ENCODE measurements at places on chromosomes 2 and 18.

DNA sequence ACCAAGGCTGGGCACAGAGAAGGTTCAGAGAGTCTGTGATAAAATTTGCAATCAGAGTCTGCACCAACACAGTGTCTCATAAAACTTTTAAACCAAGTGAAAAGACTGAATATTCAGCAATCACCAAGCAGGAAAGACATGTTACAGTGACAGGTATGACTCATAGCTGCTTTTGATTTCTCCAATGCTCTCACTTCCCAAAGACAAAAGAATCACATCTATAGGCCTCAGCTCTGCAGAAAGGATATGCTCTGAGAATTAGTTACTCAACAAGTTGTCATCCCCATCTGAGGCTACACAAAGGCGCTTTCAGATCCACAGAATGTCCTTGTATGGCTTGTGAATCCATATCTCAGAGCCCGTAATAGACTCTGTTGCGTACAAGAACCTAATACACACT, 92.5 kb downstream of the KCNF1 start:
- no peak for DNase-seq

DNA sequence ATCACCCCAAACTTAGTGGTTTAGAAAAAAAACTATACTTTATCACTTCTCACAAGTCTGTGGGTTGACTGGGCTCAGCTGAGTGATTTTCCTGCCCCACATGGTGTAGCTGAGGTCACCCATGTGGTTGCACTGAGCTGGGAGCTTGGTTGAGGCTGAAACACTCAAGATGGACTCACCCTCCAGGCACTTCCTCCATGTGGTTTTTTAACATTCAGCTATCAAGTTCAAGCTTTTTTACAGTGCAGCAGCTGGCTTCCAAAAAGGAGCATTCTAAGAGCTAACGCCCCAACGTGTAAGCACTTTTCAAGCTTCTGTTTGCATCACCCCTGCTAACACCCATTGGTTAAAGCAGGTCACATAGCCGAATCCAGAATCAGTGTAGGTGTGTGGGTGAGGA, 105.9 kb upstream of the CREB1 start:
- peak; percentile 70 for DNase-seq

GRCh38 chr2:8285081-8285480, 396.8 kb upstream of the ID2 start:
- peak; percentile 19 for DNase-seq

DNA sequence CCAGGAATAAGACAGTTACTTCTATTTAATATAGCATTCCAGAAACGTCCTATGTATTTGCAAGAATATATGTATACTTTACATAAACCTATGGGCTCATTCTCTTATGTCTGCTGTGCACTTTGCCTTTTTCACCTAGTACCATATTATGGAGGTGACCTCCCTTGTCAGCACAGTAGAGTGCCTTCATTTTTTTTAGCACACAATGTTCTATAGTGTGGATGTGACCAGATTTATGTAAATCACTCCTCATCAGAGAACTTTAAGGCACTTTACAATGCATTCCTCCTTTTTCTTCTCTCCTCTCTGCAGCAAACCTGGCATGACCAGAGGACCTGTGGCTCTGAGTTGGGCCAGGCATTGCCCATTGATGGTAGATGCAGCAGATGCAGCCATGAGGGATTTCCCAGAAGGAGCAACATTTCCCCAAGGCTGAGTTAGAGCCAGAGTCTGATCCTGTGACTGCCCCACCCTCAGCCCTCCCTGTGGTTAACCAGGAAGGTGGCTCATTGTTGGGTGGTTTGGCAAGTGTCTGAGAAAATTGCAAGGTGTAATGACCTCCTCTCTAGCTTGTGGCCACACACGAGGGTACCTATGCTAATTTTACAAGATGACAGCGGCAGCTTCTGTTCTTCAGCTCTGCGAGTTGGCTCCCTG, 76.5 kb upstream of the DLX2 start:
- DNase-seq, result no peak

GRCh38 chr2:238183821-238184220, 19.7 kb downstream of the ILKAP start:
- no peak for DNase-seq

GRCh38 chr2:54444503-54444902, 11.6 kb upstream of the SPTBN1 start:
- DNase-seq, result no peak

DNA sequence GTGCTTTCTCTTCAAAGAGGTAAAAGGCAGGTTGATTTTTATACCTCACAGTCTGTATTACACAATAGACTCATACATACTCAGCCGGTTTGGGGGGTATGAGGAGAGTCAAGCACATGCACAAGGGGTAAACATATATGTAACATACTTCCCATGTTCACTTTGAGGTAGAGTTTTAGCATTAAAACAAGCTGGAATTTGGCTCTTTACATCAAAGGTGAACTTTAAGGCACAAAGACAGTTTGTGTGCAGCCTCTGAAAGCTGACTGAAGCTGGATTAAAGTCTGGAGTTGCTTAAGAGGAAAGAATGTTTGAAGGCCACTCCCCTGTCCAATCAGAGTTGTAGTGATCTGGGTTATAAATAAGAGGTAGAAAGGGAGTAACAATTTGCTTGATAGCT, 282.0 kb downstream of the DPP10 start:
- DNase-seq, result no peak

DNA sequence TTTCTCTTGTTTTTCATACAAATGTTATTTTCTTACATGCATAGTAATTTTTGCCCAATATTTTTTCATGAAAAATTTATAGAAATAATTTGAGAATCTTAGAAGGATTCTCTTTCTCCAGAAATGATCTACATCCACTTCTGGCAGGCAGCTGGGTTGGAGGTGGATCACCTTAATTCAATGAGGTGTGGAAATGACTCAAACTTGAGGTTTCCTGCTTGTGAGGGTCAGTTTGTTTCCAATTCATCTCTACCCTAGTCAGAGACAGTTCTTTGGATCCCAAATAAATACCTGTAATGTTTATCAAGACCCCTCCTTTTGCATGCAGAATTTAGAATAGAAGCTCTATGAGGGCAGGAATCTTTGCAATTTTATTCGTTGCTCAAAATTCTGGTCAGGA, 35.0 kb upstream of the DYNAP start:
- no peak for DNase-seq

DNA sequence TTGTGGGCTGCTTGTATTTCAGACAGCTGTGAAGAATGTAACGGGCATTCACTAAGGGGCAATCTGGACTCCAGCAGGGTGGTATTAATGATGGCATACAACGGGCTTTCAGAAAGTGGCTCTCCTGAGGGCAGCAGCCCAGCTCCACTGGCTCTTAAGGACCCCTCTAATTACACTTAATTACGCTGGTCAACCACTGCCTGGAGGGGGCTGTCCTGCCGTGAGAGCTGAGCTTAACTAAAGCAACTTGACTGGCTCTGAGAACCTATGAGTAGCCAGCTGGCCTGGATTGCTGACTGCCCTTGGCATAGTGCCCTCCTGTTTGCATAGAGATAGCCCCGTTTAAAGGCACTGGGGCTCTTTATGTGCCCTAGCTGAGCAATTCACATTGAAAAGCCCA, 3.8 kb downstream of the LIPG start:
- no peak for DNase-seq

- no peak for DNase-seq
These were observed 797.4 kb downstream of the CNTNAP5 start for GRCh38 chr2:124822516-124822915.

- DNase-seq, result no peak
These were observed 75.4 kb upstream of the MAP2 start for GRCh38 chr2:209348433-209348832.

DNA sequence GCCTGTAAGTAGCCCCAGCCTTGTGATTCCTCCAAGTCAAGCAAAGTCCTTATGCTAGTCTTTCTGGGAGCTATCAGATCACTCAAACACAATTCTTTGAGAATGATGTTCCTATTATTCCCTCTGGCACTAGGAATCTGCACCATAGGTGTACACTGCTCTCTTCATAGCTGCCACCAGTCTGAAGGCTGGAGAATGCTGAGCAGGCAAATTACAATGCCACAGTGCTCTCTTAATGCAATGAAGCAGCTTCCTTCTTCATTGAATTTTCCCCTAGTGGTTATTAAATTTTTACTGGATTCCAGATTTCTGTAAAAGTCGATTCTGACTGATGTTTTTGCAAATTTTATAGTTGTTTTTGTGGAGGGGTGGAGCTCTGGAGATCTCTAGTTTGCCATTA, 84.8 kb downstream of the CCDC178 start:
- DNase-seq, result no peak

- DNase-seq, result no peak
These were observed 64.8 kb downstream of the COX7A2L start for GRCh38 chr2:42296226-42296625.

- DNase-seq, result no peak
These were observed 195.7 kb upstream of the VWC2L start for GRCh38 chr2:214215107-214215506.

GRCh38 chr2:12429779-12430406, 286.8 kb upstream of the TRIB2 start:
- no peak for DNase-seq

- DNase-seq, result no peak
These were observed 22.4 kb upstream of the ARMC9 start for GRCh38 chr2:231176066-231176465.

GRCh38 chr2:137380610-137381009, 583.7 kb upstream of the HNMT start:
- no peak for DNase-seq

DNA sequence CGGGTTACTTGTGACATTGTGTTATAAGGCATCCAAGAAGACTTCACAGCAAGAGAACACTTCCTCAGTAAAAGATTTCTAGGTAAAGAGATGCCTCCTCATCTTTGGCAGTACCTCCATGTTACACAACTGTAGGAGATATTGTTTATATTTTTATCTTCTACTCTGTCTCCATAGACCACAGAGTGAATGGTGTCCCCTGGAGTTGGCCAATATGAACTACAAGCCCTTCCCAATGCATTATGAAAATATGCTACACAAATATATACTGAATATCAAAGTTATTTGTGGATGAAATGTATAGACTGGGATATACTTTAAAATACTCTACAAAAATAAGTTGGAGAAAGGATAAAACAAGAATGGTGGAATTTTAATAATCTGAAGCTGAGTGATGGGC, 46.7 kb downstream of the MBOAT2 start:
- DNase-seq, result no peak

- DNase-seq, result no peak
These were observed 12.2 kb upstream of the NFATC1 start for GRCh38 chr18:79383388-79384056.

DNA sequence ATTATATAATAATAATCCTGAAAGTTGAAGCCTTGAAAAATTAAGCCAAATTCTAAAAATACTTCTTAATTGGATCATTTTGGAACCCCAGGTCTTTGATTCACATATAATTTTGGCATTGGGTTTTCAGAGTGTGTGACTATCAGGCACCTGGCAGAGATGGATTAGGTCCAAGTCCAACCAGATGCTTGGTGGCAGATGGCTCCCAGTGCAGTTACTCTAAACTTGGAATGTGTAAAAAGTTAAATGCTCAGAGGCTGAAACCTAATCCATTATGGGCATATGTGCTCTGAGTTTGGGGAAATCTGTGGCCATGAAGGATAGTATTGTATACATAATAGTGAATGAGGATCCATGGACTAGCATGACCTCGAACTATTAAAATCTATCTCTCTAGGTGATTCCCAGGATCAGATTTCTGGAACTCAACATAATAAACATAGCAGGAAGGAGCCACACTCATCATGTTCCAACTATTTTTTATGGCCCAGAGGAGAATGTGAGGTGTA, 333.0 kb downstream of the RPRM start:
- no peak for DNase-seq

DNA sequence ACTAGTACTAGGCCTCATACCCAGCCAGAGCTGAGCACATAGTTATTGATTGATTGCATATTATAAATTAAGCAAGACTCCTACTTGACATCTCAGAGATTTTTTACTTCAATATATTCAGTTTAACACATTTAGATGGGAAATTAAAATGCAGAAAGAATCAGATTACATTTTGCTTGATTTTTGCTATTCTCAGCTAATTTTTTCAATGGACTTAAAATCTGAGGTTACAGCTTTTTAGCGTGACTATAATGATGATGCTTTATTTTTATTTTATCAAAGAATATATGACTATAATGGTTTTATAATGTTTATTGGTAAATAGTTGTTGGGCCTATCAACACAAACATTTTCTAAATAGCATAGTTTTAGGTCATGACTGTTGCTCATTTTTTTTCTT, 493.0 kb upstream of the CNTNAP5 start:
- DNase-seq, result no peak

DNA sequence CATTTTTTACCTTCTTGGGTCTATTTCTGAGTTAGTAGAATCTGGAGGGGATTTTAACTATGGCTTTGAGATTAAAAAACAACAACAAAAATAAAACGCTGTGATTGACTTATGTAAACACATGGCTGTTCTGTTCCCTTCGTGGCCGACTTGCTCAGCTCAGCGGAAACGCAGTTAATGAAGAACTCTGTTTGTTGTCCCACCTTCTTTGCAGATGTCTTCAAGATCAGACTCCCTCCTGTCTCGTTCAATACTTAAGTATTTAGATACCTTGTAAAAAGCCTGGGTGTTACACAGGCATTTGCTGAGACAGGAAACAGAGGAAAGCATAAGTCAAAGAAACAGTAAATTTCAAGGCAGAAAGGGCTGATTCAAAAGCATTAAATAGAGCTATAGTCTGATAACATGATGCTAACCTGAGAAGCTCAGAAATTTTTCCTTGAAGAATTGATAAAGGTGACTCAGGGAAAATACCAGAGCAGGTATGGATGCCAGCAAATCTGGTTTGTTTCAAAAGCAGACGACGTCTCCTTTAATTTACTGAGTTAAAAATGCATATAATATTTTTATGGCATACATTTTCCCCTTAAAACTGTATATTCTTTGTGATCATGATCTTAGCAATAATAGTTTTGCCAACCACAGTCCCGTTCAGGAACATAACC, 21.7 kb upstream of the POLI start:
- DNase-seq, result no peak

DNA sequence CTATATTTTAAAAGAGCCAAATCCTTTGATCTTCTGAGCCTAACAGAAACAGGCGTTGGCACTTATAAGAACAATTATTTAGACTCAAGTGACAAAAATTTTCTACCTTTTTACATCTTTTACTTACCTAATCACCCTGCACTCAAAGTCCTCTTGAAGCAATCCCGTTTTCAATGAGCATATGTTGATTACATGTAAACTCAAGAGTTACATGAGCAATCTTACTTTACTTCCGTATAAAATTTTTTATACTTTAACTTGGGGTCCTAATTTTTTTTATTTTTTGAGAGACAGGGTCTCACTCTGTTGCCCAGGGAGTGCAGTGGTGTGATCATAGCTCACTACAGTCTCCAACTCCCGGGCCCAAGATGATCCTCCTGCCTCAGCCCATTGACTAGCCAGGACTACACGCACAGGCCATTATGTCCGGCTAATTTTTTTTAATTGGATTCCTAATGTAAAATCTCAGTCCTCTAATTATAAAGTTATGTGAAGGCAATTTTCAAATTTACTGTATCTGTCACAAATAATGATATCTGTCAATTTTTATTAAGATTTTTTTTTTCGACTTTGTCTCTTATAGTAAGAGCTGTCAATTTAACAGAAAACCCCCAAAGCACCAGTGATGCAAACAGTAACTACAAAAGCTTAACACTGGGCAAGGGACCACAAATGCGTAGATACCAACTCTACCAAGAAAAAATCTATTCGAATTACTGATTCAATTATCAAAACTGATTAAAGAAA, 19.1 kb upstream of the STPG4 start:
- DNase-seq, result no peak
